ENCODE measurements at places on chromosomes 3 and 15.

DNA sequence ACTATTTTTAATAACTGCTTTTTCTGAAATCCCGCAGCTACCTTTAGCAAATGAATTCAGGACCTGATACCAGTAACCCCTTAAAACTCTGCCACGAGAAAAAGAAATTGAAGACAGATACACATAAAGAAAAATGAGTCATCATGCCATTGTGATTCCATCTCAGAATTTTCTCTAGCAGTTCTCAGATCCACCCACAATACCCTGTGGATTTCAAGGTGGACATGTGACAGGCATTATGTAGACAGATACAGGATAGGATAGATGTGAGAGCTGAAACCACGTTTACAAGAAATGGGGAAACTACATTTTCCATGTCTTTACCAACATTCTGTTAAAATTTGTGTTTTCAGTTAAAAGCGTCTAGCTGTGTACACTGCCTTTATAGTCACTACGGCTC, 291.9 kb upstream of the NR2F2 start:
- DNase-seq, result no peak

- no peak for DNase-seq
Observed at GRCh38 chr15:32990071-32990470, 204.4 kb downstream of the FMN1 start.

DNA sequence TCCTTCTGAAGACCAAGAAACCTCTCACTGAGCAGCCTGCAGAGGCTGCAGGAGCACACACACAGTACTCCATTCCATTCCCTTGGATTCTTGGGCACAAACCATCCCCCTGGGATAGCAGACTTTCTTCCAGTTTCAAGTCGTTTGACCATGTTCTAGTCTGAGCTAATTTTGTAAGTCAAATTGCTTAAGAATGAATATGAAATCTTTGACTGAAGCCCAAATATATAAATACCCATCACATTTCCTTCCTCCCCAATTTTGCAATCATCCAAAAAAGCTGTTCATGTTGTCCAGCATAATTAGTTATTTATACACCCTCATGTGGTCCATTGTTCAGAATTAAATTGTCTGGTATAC, 231.2 kb upstream of the TPRG1 start:
- DNase-seq, result no peak

DNA sequence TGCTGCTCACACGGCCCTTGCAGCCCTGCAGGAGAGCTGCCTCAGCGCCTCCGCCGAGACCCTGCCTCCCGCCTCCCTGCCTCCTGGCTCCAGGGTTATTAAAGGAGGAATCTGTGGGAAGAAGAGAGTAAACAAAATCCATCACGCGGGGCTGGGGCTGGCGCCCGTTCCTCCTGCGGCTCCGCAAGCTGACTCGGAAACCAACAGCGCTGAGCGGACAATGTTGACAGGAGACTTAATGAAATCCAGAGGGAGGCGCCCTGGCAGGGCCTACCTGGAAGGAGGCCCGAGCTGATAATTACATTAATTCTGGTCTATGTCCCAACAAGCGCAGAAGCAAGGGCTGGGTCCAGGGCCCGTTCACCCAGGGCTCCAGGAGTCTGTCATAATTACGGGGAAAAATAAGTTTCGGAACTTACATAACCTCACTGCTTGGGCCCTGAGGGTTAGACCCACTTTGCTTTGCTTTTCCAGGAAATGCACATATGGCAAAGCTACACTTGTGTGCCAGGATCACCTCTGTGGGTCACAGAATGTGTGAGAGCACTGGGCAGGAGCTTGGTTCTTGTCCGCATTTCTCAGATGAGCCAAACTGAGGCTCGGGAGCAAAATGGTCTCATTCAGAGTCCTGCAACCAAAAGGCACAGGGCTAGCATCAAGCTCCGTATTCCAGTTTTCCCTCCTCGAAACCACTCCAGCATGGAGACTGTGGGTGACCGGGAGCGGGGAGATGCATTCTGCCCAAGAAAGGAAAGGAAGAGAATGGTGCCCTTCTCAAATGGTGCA, 43.8 kb upstream of the SLC6A6 start:
- DNase-seq, result no peak

GRCh38 chr3:88725440-88726165, 381.8 kb upstream of the EPHA3 start:
- no peak for DNase-seq

DNA sequence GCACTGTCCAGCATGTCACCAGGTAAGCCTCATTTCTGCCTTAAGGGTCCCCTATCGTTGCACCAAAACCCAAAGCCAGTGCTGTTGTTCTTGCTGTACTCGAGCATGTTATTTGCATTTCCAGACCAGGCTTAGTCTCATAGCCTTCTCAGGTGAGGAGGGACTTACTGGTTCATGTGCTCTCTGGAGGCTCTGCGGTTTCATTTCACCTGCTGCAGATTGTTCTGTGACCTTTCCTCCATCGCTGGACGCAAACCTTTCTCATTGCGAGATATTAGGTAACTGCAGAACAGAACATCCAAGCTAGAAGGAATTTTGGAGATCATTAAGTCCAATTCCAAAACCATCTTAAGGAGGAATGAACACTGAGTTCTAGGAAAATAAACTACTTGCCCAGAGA, 187.3 kb upstream of the BCL6 start:
- no peak for DNase-seq

DNA sequence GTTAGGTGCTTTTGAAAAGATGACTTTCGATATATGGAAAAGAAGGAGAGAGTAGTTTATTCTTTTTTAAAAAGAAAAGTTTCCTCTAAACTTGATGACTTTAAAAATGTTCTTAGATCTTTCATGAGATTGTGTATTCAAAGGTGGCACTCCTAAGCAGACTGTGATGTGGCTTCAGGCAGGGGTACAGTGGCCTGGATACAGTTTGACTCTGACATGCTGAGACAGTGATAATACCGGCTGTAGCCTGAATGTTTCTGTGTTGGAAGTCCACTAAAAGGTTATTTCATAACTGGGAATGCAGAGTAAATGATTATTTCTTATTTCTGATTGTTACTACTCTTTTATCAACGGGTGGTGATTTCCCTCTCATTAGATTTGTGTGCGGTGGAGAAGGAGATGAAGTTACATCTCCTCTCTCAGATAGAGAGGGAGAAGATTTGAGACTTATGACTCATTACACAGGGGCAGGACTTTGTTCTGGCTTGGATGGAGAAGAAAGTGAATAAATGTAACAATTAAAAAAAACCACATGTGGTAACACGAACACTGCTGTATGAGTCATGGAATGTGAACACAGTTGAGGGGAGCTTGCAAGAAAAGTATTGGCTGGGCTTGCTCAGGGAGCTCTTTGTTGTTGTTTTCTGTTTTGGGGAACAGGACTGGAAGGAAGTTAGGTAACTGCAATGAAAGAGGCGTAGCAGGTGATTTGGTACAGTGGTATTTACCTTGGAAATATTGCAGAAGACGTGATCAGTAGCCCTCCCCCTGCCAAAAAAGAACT, 21.6 kb downstream of the SPTSSB start:
- no peak for DNase-seq

DNA sequence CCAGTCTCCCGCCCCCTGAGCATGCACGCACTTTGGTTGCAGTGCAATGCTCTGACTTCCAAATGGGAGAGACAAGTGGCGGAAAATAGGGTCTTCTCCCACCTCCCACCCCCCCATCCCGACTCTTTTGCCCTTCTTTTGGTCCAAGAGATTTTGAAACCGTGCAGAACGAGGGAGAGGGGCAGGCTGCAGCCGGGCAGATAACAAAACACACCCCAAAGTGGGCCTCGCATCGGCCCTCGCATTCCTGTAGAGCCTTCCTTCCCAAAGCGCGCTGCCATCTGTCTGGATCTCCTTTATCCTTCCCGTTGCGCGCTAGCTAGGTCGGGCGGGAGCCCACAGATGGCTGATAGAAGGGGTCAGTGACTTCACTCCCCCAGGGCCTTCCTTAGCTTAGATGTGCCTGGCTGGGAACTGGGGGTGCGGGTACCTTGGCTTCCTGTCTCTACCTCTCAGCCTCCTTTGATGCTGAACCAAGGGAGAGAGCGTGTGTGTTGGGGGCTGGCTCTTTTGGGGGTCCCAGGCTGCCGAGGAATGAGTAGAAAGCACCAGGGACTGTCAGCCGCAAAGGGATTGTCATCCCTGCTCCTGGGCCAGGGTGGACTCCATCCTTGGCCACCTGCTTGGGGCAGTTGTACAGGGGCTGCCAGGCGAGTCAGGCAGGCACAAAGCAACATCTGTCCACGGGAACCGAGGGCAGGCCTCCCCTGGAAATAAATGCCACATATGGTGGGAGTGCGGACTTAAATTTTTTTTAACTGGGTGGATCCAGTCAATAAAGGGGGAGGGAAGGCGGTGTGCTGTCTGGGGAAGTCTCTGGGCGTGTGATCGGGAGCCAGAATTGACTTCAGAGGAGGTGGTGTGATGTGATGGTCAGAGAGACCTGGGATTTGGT, 1.8 kb downstream of the SMAD3 start:
- no peak for DNase-seq

DNA sequence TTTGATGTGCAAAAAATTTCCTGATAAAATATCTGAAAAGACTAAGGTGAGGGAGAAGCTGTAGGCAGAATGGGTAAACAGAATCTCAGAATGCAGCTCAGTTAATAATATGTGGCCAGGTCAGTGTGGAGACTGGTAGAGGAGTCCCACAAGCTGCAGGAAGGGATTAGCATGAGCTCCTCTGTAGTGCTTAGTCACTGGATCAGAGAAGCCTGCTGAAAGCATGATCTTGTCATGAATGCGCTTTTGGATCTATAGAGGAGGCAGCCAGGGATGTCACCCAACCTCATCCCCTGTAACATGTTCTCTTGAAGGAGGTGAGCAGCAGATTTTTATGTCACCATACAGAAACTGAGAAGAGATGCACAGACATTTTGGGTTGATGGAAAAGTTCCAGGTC, 1035.3 kb upstream of the GBE1 start:
- DNase-seq, result no peak

- no peak for DNase-seq
Observed at GRCh38 chr3:163126115-163126514, 1629.5 kb downstream of the OTOL1 start.

- DNase-seq, result no peak
Observed at GRCh38 chr3:178419071-178419470, 117.2 kb upstream of the KCNMB2 start.

DNA sequence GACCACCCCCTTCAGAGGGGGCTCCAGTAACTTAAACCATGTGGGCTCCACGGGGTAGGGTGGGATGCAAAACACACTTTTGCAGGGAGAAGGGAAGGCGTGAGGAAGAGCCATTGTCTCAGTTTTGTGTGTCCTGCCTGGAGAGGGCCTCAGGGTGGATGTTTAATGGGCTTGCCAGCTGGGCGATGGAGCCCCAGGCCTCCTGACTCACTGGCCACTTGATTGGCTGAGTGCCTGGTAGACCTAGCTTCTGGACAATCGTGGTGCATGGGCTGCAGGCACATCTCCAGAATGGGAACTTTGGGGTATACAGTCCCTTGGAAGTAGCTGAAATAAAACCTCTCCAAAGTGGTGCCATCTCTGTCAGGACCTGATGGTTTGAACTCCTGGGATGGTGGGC, 118.3 kb upstream of the MRPS22 start:
- no peak for DNase-seq

DNA sequence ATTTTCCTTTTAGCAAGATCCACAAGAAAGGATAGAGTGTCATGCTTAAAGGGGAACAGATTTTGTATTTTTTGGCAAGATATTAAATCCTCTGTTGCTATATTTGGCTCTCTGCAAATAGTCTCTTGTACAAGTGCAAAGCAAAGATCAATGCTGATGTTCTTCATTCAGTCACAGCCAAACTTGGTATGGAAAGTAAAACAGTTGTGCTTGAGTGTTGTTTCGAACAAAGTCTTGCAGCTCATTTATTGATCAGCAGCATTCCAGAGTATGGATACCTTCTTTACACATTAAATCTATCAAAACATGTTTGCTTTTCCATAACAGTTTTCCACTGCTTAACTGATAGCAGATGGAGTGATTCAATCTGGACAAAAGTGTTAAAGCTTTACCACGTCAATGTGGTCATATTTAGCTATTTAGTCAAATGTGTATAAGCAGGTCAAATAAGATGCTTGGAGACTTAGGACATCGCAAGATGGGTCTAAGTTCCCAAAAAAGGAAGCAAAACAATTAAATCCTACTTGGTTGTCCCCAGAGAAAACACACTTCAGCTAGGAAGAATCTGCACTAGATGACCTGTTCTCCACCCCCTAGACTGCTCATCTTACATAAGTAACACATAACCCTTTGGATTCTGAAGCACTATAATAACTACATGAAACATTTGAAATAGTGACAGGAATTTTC, 52.4 kb downstream of the VGLL3 start:
- DNase-seq, result no peak

- no peak for DNase-seq
Observed at GRCh38 chr15:63079947-63080626, 37.5 kb downstream of the TPM1 start.

DNA sequence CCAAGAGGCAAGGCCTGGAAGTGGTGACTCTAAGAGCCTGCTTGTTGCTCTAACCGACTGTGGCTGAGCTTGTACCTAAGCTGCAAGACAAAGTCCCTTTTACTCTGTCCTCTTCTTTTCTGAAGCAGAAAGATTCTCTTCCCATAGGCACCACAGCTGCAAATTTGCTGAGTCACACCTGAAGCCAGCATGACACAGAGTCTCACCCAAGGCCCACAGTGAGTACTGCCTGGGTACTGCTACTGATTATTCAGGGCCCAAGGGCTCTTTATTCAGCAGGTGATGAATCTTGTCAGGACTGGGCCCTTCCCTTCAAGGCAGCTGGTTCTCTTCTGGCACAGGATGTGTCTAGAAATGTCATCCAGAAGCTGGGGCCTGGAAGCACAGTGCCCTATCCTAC, 18.9 kb upstream of the TIGIT start:
- DNase-seq, result no peak

GRCh38 chr3:15646851-15647511, 45.4 kb downstream of the BTD start:
- no peak for DNase-seq

- no peak for DNase-seq
Observed at GRCh38 chr3:183980403-183980802, 37.3 kb downstream of the ABCC5 start.

GRCh38 chr3:39272191-39272590, 7.6 kb downstream of the CX3CR1 start:
- DNase-seq, result no peak

DNA sequence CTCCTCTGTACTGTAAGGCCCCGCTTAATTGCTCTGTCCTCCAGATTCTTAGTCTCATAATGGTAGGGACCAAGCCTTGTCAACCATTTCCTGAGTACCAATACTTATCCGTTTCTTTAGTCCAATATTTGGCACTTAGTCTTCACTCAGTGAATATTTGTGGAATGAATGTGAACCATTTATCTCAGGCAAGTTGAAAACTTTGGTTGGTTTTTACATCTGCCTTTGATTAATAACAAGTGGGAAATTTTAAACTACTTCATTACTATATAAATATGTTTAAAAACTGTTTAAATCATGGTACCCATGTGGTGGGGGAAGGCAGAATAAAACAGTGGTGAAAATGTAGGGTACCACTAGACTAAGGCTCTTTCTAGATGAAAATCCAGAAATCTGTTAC, 15.2 kb downstream of the CA12 start:
- no peak for DNase-seq

GRCh38 chr3:10933805-10934481, 58.6 kb upstream of the SLC6A1 start:
- DNase-seq, result no peak

GRCh38 chr3:98778852-98779413, 15.8 kb downstream of the ST3GAL6 start:
- DNase-seq, result no peak

- no peak for DNase-seq
Observed at GRCh38 chr3:139694542-139694941, 16.8 kb upstream of the NMNAT3 start.

GRCh38 chr3:73225991-73226390, 164.5 kb downstream of the EBLN2 start:
- DNase-seq, result no peak
